ENCODE measurements at places on chromosomes 16 and 17. TPM values are rescaled to one million over a fixed set of nuclear protein-coding genes. Genes with fewer than 3 reads are reported as not detected.

Gene NUP88
- total RNA-seq = 116 TPM

Gene FBXW10
- not detected for total RNA-seq

Gene CCDC78
- total RNA-seq = 1.1 TPM

Gene ALOX12
- total RNA-seq = not detected

Gene VAT1L
- 10.3 TPM for total RNA-seq

Gene CLEC19A
- not detected for total RNA-seq

Gene TBC1D28
- total RNA-seq = not detected

Gene TMC8
- 0.09 TPM for total RNA-seq

Gene CHRNE
- 1.5 TPM for total RNA-seq

Gene OTOA
- 0.09 TPM for total RNA-seq

Gene SULT1A1
- 4.5 TPM for total RNA-seq

Gene CIBAR2
- total RNA-seq = not detected

Gene SLC12A3
- total RNA-seq = not detected

Gene CMTM2
- total RNA-seq = not detected

Gene CX3CL1
- 5.8 TPM for total RNA-seq

Gene EPN3
- total RNA-seq = under 0.01 TPM

Gene PRSS21
- total RNA-seq = not detected

Gene HAS3
- 1.1 TPM for total RNA-seq

Gene NUFIP2
- total RNA-seq = 36.4 TPM

Gene IL21R
- 0.09 TPM for total RNA-seq

Gene YPEL2
- total RNA-seq = 44.5 TPM

Gene COX11
- total RNA-seq = 97.6 TPM

Gene RARA
- total RNA-seq = 7.6 TPM

Gene CRISPLD2
- total RNA-seq = 0.18 TPM

Gene OR2C1
- not detected for total RNA-seq

Gene ZACN
- not detected for total RNA-seq

Gene KRT12
- total RNA-seq = not detected

Gene SNAI3
- 0.09 TPM for total RNA-seq

Gene NPIPA7
- total RNA-seq = 0.09 TPM

Gene SLFN14
- not detected for total RNA-seq

Gene OR1G1
- not detected for total RNA-seq

Gene PMFBP1
- 0.63 TPM for total RNA-seq

Gene NAGS
- 6.4 TPM for total RNA-seq

Gene CRHR1
- not detected for total RNA-seq

Gene HOXB5
- total RNA-seq = 0.09 TPM

Gene MED13
- 40.3 TPM for total RNA-seq

Gene KRT28
- not detected for total RNA-seq

Gene SLC35G6
- total RNA-seq = not detected

Gene ITGB3
- 54.6 TPM for total RNA-seq

Gene LHX1
- not detected for total RNA-seq

Gene KIF18B
- 3.1 TPM for total RNA-seq

Gene JPT2
- total RNA-seq = 45.2 TPM

Gene VAC14
- 24.7 TPM for total RNA-seq

Gene PRDM7
- not detected for total RNA-seq
